ENCODE measurements at places on chromosomes 12 and 14.
A peak's percentile ranks its signal among the peaks of the same experiment; 100 is the strongest.

DNA sequence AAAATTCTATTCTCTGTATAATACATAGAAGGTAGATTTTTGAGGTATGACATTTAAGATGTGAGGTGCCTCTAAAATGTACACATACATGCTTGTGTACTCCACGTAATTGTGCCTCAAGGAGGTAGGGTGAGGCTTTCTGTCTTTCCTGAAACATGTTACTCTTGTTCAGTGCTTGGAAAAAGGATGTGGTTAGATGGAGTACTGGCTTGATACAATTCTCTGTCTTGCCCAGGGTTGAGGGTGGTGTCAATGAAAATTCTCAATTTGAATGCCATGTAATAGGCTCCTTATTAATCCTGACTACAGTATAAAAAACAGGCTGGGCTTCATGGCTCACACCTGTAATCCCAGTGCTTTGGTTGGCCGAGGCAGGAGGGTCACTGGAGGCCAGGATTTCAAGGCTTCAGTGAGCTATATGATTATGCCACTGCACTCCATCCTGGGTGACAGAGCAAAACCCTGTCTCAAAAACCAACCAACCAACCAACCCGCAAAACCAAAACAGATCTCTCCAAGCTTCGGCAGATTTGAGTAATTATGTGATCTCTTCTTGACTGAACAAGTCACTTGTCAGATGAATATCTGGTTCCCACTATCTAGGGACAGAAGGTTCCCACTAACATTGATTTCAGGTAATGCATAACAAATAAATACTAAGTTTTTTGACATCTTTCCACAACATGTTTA lies 41.6 kb downstream of the RCOR1 start:
- DNase-seq = no peak

DNA sequence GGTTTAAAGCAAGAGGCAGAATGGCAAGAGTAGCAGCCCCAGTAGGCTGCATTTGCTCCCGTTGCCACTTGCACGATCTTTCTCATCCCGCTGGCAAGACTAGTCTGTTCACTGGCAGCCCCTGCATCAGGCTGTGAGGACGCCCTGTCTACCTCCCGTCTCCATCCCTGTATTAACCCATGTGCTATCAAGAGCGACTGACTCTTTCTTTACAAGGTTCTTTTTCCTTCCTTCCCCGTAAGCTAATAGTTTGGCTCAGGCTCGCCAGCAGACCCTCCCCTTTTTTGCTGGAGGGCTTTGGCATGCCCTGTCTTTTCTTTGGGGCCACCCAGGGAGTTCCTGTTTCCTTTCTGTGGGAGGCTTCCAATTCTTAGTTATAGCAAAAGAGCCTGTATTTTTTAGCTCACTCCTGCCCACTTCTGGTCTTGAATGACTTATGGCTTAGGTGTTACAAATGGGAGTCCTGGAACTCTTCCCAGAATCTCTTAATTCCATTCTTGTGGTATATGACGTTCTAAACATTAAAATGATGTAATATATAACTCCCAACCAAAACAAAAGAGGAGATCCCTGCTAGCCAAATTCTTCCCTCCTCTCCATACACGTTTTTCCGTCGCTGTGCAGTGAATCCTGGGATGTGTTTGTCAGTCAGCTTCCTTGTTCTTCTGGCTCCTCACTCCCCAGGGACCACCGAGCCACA lies 149.0 kb downstream of the PRKCH start:
- peak; percentile 98 for DNase-seq

- no peak for DNase-seq
Measured at GRCh38 chr14:29035134-29035533, 268.5 kb downstream of the FOXG1 start.

DNA sequence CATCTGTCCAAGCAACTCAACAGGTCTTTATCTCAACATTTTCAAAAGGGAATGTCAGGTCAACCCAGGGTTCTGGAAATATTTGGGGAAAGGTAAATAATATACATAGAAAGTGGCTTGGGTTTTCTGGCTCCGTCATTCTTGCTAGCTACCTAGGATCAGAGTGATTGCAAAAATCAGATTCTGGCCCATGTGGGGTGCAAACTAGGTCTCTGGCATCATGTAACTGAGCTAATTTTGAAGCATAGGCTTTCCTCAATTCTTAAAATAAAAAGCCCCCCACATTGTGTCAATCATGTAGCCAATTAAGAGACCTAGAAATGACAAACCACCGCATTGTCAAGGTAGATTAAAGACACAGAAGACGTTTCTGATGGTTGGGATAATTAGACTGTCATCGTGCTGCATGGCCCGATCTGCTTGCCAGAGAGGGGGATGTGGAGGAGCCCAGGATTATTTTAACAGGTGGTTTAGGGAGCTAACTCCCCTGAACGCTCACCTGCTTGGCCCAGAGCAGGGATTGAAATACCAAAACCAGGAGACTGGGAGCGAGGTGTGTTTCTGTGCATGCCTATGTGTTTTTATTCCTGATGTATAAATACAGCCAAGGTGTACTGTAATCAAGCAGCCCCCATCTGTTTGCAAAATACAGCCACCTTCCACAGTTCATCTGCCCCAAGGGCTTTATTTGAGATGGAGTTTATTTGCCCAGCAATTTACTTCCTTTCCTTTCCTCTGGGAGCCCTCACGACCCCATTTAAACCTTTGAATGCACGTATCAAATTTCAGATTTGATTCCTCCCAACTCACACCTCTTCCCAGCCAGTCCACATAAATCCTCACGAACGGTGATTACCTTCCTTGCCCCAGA lies 189.5 kb downstream of the TTC8 start:
- DNase-seq = no peak

DNA sequence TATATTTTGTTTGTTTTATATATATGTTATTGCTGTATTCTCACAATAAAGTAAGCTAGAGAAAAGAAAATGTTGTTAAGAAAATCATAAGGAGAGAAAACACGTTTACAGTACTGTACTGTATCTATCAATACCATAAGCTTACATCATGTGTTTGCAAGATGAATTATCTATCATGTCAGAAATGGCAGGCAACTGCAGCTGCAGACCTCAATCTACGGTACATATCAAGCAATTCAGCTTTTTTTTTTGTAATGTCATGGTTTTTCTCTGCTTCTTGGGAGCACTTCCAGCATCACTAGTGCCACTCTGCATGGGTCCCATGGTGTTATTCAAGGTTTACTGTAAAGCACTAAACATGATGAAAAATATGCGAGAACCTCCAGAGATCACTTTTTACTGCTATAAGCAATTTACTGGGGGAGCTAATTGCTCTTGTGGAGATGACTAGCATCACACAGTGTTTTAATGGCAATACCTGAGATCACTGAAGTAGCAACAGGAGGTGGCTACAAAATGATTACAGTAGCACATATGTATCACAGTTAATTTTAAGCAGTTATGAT lies 9.0 kb upstream of the KRT2 start:
- DNase-seq = no peak

GRCh38 chr12:103144278-103144677 lies 186.8 kb downstream of the ASCL1 start:
- DNase-seq = no peak

DNA sequence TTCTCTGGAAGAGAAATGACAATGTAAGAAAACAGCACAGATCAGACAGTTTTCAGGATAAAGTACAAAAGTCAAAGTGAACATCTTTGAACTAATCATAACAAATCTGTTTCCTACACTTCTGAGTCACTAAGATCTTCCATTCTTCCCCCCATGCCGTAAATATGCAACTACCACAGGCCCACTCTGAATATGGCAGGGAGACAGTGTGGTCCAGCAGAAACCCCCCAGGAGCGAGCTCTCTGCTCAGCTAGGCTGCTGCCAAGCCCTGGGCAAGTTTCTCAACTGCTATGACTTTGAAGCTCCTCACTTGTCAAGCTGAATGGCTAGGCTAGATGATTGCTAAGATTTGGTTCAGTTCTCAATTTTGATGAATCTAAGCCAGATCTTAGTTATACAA lies 148.1 kb downstream of the EFCAB11 start:
- no peak for DNase-seq

- DNase-seq = no peak
Measured at GRCh38 chr14:59347915-59348314, 117.3 kb downstream of the GPR135 start.

GRCh38 chr12:92144631-92145480 lies 790 bp downstream of the BTG1 start:
- DNase-seq = peak; percentile 77

GRCh38 chr14:80395031-80395430 lies 183.7 kb upstream of the DIO2 start:
- no peak for DNase-seq

DNA sequence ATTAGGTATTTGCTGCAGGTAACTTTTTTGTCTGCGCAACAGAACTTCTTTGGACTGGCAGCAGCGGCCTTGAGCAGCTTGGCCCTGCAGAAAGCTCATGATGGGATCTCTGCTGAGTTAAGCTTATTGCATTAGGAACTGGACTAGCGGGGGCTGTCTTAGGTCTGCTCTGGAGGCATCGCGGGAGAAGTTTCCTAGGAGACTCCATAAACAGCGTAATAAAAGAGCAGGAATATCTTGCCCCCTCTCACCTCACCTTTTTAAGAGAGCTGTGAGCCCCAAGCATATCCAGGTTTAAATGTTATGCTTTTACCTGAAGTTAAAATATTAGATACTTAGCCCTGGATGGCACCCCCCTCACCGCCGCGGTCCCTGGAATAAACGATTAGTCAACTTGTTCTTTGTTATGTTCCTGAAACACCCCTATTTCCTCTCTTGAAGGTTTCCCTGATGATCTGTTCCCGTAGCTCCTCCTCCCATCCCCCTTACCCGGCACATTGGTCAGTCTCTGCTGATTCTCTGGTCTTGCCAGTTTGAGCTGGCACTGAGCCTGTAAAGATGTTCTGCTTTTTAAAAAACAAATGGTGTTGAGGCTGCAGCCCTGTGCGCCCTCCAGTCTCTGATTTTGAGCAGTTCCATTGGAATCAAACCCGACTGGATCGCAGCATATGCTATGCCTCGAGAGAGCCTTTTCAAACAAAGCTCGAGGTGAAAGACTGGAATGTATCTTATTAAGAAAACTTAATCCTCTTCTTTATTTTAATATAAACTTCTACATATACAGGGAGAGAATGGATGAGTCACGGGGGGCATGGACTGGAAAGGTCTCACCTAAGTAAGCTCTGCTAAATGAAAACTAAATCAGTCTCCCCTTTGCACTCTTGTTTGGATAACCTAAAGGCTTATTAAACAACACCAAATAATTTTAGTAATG lies 1.9 kb downstream of the MLXIP start:
- DNase-seq = peak; percentile 72
